ENCODE measurements at places on chromosomes 6 and 20. TPM values are rescaled to one million over a fixed set of nuclear protein-coding genes. Genes with fewer than 3 reads are reported as not detected.

DNA sequence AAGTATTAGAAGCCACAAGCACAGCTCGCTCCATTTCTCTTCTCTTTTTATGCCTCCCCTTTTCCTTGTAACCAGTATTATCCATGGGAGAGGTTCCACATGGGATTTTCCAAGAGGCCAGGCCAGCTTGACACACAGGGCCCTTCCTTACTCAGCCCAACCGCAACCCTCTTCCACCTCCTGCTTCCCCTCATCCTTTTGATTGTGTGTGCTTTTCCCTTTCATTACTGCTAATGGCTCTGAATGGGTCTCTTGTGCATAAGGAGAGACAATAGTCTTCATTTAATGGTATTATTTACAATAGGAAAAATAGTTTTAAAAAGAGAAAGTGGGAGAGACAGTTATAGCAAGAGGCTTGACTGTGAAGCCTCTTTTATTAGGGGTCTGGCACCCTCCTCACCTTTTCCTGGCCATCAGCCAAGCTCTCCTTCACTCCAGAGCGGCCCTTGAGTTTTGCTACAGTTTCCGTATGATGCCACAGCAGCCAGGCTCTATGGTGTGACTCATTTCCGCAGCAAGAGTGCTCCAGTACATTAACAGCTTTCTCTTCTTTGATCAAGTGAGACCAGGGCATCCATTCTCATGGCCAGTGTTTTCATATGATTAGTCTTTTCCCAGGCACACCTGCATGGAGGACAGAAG lies 579.5 kb downstream of the TFAP2B start:
- no peaks in the 10 kb centered on the region for H3K4me1 ChIP-seq
- no peak overlapping the region for H3K27ac ChIP-seq
- H3K4me3 ChIP-seq = no peak overlapping the region
- H3K36me3 ChIP-seq = no peaks in the 10 kb centered on the region
- no peaks in the 10 kb centered on the region for H3K27me3 ChIP-seq
- no peak for DNase-seq

DNA sequence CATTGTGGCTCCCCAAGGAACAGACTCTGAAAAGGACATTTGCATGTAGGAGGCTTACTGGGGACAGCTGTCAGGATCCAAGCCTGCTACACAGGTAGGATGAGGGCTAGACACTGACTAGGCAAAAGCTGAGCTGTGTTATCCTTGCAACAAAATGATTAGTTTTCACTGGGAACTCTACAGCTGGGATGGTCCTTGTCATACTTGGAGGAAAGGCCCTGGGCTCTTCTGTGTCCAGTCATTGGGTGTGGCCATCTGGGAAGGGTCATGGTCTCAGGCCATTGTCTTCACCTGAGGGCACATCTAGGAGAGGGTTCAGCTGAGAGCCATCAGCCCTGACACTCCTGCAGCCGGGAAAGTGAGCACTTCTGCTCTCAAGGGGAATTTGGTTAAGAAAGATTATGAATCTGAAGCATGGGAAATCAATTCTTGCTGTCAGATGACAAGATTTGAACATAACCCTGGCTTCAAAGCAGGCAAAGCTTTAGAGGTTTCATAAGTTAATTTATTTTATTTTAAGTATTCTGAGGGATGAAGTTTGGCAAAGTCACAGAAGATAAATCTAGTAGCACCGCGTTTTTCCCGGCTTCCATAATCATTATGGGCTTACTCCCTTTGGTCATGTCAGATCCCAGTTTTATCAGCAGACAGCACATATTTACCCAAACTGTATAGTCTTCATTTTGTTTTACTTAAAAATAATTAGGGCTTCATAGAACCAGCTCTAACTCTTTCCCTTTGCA lies 78.4 kb upstream of the SLC22A23 start:
- H3K27ac ChIP-seq = no peak overlapping the region
- no peak for DNase-seq
- H3K36me3 ChIP-seq = no peaks in the 10 kb centered on the region
- H3K4me1 ChIP-seq = no peaks in the 10 kb centered on the region

DNA sequence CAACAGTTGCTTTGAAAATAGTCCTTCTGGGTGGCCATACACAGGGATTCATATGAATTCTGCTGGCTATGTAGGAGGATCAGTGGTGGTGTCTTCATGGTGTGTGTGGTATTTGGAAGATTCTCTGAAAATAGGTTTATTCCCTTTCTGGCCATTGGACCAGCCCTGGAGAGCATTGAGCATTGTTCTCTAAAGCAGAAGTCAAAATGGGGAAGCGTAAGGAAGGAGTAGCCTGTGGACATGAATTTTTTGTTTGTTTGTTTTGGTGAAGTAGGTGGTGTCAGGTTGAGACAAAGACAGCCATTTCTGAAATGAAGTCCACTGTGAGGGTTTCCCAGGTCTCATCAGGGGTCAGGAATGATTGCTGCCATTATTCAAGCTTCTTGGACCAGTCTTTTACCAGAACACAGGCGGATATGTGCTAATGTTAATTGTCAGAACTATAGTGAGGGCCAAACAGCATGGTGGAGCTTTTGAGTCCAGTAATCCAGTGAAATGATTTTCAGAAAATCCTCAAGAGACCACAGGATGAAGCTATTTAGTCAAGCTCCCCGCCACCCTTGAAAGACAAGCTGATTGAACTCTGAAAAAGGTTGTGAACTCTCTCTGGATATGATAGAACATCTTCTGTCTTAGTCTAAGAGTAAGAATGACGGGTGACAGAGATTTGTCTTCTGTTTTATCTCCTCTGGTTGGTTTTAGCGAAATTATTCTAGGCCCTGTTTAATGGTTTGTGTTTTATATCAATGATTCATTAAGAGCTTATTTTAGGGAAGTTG lies 60.0 kb downstream of the DNAH8 start:
- H3K4me1 ChIP-seq = no peaks in the 10 kb centered on the region
- peaks cover 21% of the 10 kb centered on the region for H3K27me3 ChIP-seq
- no peak overlapping the region for H3K4me3 ChIP-seq
- no peak overlapping the region for H3K27ac ChIP-seq

GRCh38 chr20:46324960-46325703 lies 16.8 kb upstream of the CDH22 start:
- peak; percentile 23 for DNase-seq
- H3K27ac ChIP-seq = no peak overlapping the region
- no peaks in the 10 kb centered on the region for H3K4me1 ChIP-seq
- H3K36me3 ChIP-seq = no peaks in the 10 kb centered on the region

DNA sequence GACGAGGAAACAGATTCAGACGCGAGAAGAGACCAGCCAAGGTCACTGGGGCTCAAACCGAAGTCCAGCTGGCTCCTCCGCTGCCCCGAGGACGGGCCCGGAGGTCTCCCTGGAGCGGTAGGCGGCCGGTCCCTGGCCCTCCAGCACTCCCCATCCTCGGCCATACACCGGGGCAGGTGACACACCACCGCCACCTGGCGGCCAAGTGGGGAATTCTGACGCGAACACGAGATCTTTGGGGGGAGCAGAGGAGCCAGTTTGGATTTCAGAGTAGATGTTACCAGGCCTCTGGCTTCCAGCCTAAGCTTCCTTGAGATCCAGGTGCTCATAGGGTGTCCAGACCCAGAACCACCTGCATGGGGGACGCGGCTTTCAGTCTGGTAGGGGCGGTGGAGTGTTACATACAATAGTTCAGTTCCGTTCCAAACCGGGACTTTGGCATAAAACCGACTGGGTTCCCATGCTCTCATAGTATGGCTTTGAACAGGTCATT lies 16.1 kb downstream of the BPIFB1 start:
- peaks cover 9% of the 10 kb centered on the region for H3K27me3 ChIP-seq
- no peak overlapping the region for H3K4me3 ChIP-seq
- H3K4me1 ChIP-seq = no peaks in the 10 kb centered on the region
- DNase-seq = peak; percentile 80

DNA sequence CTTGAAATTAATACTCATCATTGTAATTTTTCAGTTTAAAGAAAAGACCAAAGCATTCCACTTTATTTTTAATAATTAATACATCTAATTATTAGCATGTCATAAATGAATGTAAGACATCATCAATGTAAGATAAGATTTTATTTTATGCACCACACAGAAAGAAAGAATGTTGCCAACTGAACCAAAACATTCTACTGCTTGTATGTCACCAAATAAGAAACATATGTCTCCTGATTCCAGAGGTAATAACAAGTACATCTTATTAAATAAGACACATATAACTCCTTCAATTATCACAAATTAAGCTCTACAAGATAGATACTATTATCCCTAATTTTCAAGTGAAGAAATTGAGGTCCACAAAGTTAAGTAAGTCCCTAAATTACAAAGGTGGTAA lies 189.5 kb downstream of the GMDS start:
- DNase-seq = no peak
- H3K27me3 ChIP-seq = no peaks in the 10 kb centered on the region
- no peak overlapping the region for H3K27ac ChIP-seq
- peaks cover 3% of the 10 kb centered on the region for H3K4me1 ChIP-seq
- no peak overlapping the region for H3K4me3 ChIP-seq

GRCh38 chr6:130890521-130890971 lies 63.3 kb downstream of the SMLR1 start:
- H3K4me1 ChIP-seq = no peaks in the 10 kb centered on the region
- H3K36me3 ChIP-seq = peaks cover 3% of the 10 kb centered on the region
- no peaks in the 10 kb centered on the region for H3K27me3 ChIP-seq
- DNase-seq = no peak
- no peak overlapping the region for H3K4me3 ChIP-seq
- H3K27ac ChIP-seq = no peak overlapping the region

GRCh38 chr20:26216025-26216424 lies 519.4 kb upstream of the ZNF337 start:
- no peaks in the 10 kb centered on the region for H3K36me3 ChIP-seq
- H3K4me1 ChIP-seq = peaks cover 8% of the 10 kb centered on the region
- no peak overlapping the region for H3K4me3 ChIP-seq
- DNase-seq = no peak
- no peak overlapping the region for H3K27ac ChIP-seq
- H3K27me3 ChIP-seq = no peaks in the 10 kb centered on the region

- H3K27me3 ChIP-seq = no peaks in the 10 kb centered on the region
- H3K27ac ChIP-seq = no peak overlapping the region
- no peaks in the 10 kb centered on the region for H3K4me1 ChIP-seq
- H3K36me3 ChIP-seq = no peaks in the 10 kb centered on the region
- no peak for DNase-seq
These were observed 107.5 kb upstream of the TBX18 start for GRCh38 chr6:84871925-84872324.

- peaks cover 10% of the 10 kb centered on the region for H3K4me1 ChIP-seq
- no peak overlapping the region for H3K27ac ChIP-seq
- no peaks in the 10 kb centered on the region for H3K36me3 ChIP-seq
- no peak for DNase-seq
These were observed 87.0 kb downstream of the SGK1 start for GRCh38 chr6:134230940-134231339.

DNA sequence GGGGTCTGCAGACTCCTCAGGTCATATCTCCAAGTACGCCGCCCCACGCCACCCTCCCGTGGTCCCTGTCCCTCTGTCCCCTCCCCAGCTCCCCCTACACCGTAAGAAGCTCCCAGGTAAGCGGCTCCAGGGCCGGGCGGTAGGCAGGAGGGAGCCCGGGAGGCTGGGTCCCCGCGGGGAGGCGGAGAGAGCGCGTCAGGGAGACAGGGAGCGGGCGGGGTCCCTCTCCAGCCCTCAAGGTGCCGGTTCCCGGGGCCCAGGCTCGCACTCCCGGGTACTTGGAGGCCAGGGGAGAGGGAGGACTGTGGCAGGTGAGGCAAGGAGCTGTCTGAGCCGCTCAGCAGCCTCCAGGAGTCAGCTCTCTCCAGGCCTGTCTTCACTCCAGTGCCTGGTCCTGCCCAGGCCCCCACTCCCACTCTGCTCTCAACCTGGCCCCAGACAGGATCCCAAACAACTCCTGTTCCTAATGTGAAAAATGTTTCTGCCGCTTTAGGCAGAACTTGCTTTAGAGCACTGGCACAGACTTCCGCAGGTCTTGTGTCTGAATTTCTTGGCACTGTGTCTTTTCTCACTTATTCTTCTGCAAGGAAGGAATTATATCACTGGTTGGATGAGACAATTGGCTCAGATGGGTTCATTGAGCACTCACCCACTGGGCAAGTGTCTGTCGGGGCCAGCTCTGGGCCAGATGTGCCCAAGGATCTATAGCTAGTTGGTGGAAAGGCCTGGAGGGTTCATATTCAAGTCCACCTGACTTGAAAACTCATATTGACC lies 36.6 kb downstream of the HLA-G start:
- DNase-seq = no peak
- no peak overlapping the region for H3K4me3 ChIP-seq
- H3K27ac ChIP-seq = no peak overlapping the region

- no peaks in the 10 kb centered on the region for H3K36me3 ChIP-seq
- H3K27me3 ChIP-seq = no peaks in the 10 kb centered on the region
- H3K4me1 ChIP-seq = no peaks in the 10 kb centered on the region
- no peak for DNase-seq
- H3K27ac ChIP-seq = no peak overlapping the region
These were observed 343.5 kb downstream of the RFPL4B start for GRCh38 chr6:112690497-112691202.

DNA sequence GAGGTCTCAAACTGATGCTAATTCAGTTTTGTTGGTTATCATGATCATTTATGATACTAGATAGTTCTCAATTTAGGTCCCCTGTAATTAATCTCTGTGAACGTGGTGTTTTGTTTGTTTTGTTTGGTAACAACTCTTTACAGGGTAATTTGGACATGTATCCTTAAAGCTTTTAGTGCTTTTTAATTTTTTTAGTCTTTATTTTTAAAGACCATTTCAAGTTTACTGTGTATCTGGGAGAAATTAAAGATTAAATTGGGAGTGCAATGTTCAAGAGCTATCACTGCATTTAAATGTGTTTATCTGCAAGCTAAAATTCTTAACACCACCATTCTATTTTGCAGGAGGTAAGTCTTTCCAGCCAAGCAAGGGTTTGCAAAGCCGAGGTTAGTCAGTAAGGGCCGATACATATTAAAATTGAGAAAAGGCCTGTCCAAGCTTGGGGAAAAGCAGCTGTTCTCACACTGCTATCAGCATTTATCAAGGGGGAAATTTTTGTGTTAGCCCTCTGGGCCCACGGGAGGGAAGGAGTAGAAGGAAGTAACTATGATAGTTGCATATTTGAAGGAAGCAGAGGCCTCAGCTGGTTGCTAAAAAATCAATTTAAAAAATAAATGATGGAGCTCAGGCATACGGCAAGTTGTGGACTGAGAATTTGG lies 59.3 kb upstream of the ZNF217 start:
- no peak for DNase-seq
- H3K4me1 ChIP-seq = peaks cover 51% of the 10 kb centered on the region
- H3K36me3 ChIP-seq = no peaks in the 10 kb centered on the region
- peak overlapping the region; percentile 55 for H3K4me3 ChIP-seq
- H3K27me3 ChIP-seq = no peaks in the 10 kb centered on the region

GRCh38 chr20:31570735-31571617 lies 34.1 kb upstream of the ID1 start:
- no peak for DNase-seq
- peaks cover 4% of the 10 kb centered on the region for H3K36me3 ChIP-seq
- no peaks in the 10 kb centered on the region for H3K27me3 ChIP-seq
- H3K4me3 ChIP-seq = no peak overlapping the region

- no peaks in the 10 kb centered on the region for H3K36me3 ChIP-seq
- H3K4me3 ChIP-seq = no peak overlapping the region
- no peak overlapping the region for H3K27ac ChIP-seq
- DNase-seq = no peak
These were observed 73.3 kb downstream of the METTL24 start for GRCh38 chr6:110284855-110285254.

PARD6B gene
- total RNA-seq = 6.3 TPM

ANKEF1 gene
- total RNA-seq = 1.3 TPM

POM121L2 gene
- not detected for total RNA-seq

HRH3 gene
- total RNA-seq = not detected

LRRC73 gene
- 0.12 TPM for total RNA-seq

FAM83C gene
- not detected for total RNA-seq

C6orf58 gene
- total RNA-seq = not detected

ESR1 gene
- 0.10 TPM for total RNA-seq

DNMT3B gene
- total RNA-seq = 1.7 TPM

SPATA25 gene
- total RNA-seq = 0.63 TPM

HLA-DOA gene
- total RNA-seq = 0.53 TPM

ANKRD66 gene
- not detected for total RNA-seq
